Heart right ventricle (tissue), 16 donors: ENCODE measurements at places on chromosomes 12 and 14. TPM values are rescaled to one million over a fixed set of nuclear protein-coding genes. Genes with fewer than 3 reads are reported as not detected.

The CLEC4A gene
- 0.39 TPM for total RNA-seq

DNA sequence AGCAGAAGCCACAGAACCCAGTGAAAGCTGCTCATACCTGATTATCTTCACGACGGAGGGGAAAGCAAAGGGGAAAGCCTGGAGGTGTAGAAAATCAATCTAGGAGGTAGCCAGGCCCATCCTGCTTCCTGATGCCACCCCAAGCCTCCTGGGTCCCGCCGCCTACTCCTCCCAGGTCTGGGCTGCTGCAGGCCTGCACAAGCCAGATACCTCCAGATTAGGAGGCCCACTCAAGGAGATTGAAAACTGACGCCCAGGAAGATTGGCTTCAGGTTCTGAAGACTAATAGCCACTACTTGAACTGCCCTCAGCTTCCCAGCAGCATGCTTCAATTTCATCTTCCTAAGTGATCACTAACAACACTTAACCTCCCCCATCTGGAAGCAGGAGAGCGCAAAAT lies 87.1 kb downstream of the GCH1 start:
- no peak for DNase-seq

GRCh38 chr12:39502726-39503125 lies 59.8 kb upstream of the KIF21A start:
- DNase-seq, result no peak

DNA sequence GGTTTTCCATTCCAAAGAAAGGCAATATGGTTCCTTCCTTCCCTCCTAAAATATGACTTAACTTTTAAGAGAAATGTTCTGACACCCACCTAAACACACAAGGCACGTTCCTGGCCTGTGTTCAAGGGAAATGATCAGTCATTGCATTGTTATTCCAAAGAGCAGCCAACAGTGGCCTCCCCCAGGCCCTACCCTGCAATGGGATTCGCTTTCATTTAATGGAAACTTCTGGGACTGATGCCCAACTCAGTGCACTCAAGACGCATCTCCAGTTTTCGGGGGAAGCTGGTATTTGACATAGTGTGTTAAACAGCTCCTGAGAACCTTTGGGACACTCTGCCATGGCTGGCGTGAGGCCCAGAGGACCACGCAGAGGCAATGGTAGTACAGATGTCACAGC lies 65.9 kb downstream of the DDX51 start:
- DNase-seq, result no peak

GRCh38 chr14:53090853-53091252 lies 62.3 kb downstream of the DDHD1 start:
- DNase-seq, result no peak

- DNase-seq, result no peak
Observed at GRCh38 chr12:39692258-39692853, 72.8 kb upstream of the ABCD2 start.

DNA sequence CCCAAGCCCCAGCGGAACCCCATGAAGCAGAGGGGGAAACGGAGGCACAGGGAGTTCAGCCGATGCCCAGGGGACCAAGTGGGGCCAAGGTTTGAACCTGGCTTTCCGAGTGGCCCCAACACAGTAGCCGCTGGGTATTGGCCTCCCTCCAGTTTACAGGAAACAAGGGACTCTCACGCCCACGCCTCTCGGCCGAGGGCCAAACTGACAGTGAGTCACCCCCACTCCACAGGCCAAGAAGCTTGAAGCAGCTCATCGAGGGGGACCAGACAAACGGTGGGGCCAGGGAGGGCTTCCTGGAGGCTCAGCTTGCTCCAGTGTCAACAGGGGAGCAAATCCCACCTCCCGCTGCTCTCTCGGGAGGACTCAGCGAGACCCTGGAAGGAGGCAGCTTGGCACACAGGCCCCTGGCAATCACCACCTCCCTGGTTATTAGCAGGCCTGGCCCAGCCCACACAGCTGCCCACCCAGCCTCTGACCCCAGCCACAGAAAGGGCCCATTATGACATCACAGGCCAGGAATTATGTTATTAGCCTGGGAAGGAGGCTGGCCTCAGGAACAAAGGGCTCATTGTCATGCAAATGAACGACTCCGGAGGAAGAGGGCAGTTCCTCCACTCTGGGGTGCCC lies 54.6 kb downstream of the NCOR2 start:
- peak; percentile 88 for DNase-seq

- DNase-seq, result no peak
Observed at GRCh38 chr14:52948836-52949235, 2.0 kb downstream of the FERMT2 start.

DNA sequence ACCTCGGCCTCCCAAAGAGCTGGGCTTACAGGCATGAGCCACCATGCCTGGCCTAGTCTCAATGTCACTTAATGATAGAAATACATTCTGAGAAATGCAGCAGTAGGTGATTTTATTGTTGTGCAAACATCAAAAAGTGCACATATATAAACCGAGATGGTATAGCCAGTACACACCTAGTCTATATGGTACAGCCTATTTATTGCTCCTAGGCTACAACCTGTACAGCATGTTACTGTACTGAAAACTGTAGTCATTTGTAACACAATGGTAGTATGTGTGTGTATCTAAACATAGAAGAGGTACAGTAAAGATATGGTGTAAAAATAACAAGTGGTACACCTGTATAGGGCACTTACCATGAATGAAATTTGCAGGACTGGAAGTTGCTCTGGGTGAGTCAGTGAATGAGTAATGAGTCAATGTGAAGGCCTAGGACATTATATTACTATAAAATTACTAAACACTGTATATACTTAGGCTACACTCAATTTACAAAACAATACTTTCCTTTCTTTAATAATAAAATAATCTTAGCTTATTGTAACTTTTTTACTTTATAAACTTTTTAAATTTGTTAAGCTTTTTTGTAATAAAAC lies 166.7 kb upstream of the SYT1 start:
- no peak for DNase-seq

DNA sequence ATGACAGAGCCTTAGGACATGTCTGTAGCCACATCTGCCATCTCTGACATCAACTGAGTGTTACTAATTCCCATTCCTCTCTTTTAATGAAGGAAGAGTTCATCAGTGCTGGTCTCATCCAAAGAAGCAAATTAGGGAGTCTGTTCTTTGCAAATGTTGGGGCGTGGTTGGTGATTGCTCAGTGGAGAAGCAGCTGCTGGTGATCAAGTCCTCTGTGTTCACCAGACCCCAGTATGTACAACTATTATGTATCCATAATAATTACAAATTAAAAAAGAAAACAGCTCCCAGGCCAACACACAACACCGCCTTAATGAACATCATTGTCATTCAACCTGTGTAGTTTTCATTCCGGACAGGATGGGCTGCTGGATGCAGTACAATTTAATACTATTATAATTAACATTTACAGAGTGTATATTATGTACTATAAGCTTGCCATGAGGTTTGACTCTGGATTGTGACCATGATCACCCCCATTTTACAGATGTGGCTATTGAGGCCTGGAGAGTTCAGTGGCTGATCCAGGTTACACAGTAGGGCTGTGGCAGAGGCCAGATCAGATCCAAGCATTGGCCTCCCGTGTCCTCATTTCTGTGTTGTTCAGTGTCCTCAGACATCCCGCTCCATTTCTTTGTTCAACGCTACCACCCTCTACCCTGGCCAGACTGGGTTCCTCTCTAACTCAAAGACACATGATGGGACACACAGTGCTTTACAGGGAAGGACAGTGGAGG lies 179.0 kb downstream of the CHST11 start:
- DNase-seq, result no peak

DNA sequence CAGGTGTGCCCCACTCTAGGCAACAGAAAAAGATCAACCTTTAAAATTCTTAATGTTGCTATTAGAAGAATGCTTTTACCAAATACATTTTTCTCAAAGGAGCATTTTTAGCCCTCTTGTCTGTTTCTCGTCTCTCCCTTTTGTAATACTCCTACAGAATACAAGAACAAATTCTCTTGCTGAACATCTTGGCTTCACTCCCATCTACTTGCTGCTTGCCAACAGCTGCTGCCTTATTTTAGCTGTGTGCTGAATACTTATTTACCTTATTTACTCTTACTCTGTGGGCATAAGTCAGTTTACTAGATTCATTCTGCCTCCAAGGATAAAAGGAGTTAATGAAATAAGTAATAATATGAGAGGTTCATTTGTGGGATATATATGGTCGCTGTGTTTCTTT lies 70.8 kb downstream of the POLR3B start:
- DNase-seq, result no peak

GRCh38 chr12:53739214-53740129 lies 12.2 kb upstream of the CALCOCO1 start:
- no peak for DNase-seq

DNA sequence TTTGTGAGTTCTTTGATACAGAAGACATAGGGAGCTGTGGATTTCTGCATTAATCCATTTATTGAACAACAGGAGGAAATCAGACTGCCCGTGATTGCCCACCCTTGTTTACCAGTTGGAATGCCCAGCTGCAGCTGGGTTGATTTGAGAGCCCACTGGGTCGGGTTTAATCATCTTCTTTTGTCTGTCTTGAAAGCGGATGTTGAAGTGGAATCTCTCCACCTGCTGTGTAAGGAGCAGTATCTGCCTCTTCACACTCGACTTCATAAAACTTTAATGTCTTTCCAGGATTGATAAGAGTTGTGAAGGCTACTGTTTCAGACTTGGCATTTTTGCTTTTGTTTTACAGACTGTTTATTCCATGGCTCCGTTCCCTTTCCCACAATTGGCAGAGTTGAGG lies 39.9 kb downstream of the TBC1D30 start:
- DNase-seq, result no peak

DNA sequence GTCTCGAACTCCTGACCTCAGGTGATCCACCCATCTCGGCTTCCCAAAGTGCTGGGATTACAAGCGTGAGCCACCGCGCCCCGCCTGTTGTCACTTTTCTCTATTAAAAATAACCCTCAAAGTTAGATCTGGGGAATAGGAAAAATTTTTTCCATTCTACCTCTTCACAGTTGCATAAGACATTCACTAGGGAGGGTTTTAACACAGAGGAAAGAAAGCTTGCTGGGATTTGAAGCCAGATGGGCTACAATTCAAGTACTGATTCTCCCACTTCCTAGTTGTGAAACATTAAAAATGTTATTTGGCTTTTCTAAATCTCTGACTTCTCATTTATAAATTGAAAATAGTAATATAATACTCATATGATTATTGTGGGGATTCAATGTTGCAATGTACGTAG lies 23.3 kb upstream of the SLC15A5 start:
- DNase-seq, result peak; percentile 22

DNA sequence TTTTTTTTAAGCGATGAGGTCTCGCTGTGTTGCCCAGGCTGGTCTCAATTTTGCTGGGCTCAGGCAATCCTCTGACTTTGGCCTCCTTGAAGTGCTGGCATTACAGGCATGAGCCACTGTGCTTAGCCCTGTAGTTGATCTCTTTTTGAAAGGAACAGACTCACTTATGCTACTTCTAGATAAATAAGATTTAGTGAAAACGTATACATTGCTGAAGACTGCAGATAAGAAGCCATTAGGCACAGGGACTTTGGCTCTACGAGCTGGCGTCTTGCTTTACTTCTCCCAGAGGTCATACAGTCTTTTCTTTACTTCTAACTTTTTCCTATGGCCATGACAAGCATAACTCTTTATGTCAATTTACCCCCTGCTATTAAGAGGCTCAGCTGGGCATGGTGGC lies 9.4 kb downstream of the PTGR2 start:
- no peak for DNase-seq

DNA sequence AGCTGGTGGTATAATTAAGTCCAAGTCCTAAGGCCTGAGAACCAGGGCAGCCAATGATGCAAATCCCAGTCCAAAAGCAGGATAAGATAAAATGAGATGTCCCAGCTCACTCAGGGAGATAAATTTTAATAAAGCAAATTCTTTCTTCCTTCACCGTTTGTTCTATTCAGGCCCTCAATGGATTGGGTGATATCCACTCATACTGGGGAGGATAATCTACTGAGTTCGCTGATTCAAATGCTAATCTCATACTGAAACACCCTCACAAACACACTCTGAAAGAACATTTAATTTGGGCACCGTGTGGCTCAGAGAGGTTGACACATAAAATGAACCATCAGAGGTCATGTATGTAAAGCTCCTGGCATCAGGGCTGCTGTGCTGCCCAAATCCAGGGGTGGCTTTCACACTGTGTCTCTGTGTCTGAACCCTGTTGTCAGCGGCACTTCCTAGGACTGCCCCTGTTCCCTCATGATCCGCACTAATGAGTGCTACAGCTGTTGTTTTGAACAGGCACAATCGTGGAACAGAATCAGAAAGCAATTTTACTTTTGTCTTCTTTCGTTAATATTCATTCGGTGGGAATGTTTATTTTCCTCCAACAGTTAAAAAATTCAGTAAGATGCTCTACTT lies 428.5 kb upstream of the FBXO33 start:
- DNase-seq, result no peak
